Cerebellar cortex (tissue), 1 donor: ENCODE measurements at places on chromosomes 5 and 9.
A peak's percentile ranks its signal among the peaks of the same experiment; 100 is the strongest.

GRCh38 chr5:159333545-159333925 is 3.2 kb upstream of the IL12B start:
- peak; percentile 28 for DNase-seq

GRCh38 chr9:33778700-33779351 is 16.5 kb upstream of the PRSS3 start:
- DNase-seq = peak; percentile 83

GRCh38 chr5:53339962-53340540 is 140.4 kb upstream of the FST start:
- no peak for DNase-seq

DNA sequence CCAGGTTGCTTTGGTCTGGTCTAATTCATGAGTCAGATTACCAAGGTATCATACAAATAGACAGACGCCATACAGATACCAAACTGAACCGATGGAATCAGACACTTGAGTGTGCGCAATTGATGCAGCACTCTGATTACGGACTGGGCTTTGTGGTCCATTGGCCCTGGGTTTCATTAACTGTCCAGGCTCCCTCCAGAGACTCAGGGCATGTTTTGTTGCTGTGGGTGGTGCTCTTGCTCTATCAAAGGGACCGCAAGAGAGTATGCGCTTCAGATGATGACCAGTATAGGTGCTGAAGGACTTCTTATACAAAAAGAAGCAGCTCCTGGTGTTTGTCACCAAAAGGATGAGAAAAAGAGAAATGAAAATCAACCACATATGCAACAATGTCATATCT is 36.9 kb upstream of the ANKRD55 start:
- peak; percentile 7 for DNase-seq

DNA sequence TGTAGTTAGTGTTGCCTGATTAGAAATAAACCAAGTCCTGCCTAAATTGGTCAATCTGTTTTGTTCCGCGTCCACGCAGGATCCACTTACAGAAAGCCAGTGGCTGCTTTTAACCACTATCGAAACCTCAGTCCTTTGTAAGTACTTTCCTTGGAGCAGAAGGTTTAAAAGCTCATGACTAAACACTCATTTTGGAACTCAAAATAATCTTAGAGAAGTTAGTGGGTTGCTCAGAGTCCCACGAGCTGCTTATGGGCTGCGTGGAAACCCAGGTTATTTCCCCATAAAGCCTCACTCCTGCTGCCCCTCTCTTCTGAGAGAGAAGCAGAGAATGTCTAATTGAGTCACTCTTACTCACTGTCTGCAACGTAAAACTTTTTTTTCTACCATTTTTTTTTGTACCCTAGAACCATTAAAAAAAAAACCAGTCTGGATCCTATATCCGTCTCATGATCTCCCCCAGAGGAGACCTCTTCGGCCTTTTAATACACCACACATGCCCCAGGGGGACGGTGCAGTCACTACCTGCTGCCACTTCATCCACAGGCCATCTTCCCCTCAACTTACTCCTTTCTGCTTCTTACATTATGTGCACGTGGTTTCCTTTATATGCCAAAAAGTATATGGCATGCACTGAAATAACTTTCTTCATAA is 7.6 kb downstream of the BASP1 start:
- no peak for DNase-seq
